Ascending aorta (tissue), 2 donors: ENCODE measurements at places on chromosomes 2 and 18. TPM values are rescaled to one million over a fixed set of nuclear protein-coding genes. Genes with fewer than 3 reads are reported as not detected.

The SERPINB10 gene
- not detected for total RNA-seq

DNA sequence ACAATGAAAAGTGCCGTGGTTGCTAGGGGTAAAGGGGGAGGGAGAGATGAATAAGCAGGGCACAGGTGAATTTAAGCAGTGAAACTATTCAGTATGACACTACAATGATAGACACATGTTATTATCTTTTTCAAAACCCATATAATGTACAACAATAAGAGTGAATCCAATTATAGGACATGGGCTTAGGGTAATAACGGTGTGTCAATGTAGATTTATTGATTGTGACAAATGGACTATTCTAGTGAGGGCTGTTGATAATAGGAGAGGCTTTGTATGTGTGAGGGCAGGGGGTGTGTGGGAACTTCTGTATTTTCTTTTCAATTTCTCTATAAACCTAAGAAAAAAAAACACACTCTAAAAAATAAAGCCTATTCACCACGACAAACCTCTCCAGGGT, 223.8 kb downstream of the RIT2 start:
- no peak for DNase-seq

The PCARE gene
- not detected for total RNA-seq

- DNase-seq, result no peak
Observed at GRCh38 chr2:36178384-36178783, 177.2 kb upstream of the CRIM1 start.

- DNase-seq, result no peak
Observed at GRCh38 chr18:7617738-7618422, 50.8 kb downstream of the PTPRM start.

The ASB18 gene
- not detected for total RNA-seq

The GRP gene
- not detected for total RNA-seq

The NR4A2 gene
- 8.7 TPM for total RNA-seq

GRCh38 chr18:23828426-23828825, 139.2 kb downstream of the LAMA3 start:
- no peak for DNase-seq

The SRSF7 gene
- 54.1 TPM for total RNA-seq

The MC2R gene
- not detected for total RNA-seq

DNA sequence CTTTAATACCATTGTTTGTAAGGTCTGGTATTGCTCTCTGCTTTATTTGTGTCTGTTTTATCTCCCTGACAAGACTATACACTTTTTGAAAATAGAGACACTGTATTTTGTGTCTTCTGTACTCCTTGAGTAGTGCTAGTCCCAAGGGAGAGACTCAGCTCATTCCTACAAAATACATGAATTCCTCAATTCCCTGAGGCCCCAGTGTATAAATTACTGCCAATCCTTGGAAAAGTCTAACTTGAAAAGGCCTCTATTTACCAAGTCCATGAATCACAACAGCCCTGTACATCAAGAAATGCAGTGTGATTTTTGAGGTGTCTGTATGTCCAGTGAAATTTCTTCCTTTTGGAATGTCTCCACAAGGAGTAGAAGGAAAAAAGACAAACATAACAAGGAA, 34.9 kb upstream of the NEDD4L start:
- DNase-seq, result no peak

The EVX2 gene
- not detected for total RNA-seq

- DNase-seq, result no peak
Observed at GRCh38 chr2:1627628-1628381, 116.5 kb downstream of the PXDN start.

The BBS5 gene
- 1.5 TPM for total RNA-seq

The DNAJC5G gene
- not detected for total RNA-seq

The CFAP210 gene
- not detected for total RNA-seq

The PDE6D gene
- 34.1 TPM for total RNA-seq

DNA sequence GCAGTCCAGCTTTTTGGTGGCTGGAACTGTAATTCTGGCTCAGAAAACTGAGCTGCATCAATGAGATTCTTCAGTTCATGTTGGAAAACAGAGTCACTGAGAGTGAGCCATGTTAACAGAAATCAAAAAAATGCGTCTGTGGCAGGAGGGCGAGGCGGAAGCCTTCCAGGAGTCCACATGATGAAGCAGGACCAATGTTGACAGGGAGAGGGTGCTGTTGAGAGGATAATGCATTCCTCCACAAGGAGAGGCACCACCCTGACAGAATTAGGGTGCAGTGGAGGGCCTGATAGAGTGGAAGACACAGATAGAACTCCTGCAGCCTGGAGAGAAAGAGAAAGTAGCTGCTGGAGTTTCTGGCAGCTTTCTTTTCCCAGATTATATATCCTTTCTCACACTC, 111.5 kb downstream of the MGAT5 start:
- DNase-seq, result no peak

GRCh38 chr2:63849381-63850203, 7.9 kb downstream of the UGP2 start:
- no peak for DNase-seq

DNA sequence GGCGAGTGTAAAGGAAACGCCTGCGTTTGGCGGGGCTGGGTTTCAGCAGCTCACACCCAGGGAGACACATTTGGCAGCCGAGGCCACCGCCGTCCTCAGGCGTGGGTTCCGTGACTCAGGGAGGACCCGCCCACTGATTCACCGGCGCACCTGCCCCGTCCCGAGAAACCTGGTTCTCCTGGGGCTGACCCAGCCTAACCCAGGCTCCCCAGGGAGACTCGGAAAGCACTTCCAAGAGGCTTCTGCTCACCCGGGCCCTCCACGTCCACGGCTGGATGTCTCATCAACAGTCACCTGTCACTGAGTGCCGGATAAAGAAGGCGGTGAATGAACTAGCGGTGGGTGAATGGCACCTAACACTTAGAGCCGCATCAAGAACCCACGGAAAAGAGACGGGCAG, 126.4 kb upstream of the CTDP1 start:
- DNase-seq, result no peak

GRCh38 chr18:11339188-11339775, 189.9 kb upstream of the PIEZO2 start:
- DNase-seq, result no peak

DNA sequence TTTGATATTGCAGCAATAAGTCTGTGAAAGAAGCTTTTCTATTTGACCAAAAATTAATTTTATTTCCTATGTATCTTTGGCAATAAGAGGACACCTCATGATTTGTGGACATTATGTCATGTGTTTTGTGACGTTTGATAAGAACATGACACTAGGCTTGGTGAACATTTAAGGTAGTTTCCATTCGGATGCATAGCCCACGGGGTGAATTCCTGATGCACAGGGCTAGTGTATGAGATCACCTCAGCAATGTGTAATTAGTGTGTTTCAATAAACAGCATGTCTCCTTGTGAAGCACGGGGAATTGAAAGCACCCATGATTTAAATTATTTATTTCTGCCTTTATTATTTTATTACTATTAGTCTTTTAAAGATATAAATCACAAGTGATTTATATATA, 146.1 kb upstream of the LINC00305 start:
- no peak for DNase-seq

GRCh38 chr2:188734691-188735090, 239.5 kb upstream of the COL3A1 start:
- no peak for DNase-seq

The PARD6G gene
- 7.9 TPM for total RNA-seq

DNA sequence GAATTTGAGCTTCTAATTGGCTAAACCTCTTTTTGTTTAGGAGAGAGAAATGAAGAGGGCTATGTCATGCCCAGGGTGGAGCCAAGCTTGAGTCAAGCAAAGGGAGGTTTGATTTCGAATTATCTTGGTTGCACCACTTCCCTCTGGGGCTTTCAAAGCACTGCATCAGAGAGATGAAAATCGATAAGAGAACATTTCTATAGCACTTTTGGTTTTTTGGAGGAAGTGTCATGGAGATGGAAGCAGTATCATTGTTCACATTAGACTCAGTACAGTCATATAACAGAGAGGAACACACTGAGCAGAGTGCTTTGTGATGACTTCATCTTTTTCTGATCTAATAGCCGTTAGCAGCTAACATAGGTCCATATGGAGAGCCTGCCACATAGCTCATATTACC, 120.3 kb upstream of the UXS1 start:
- no peak for DNase-seq

- DNase-seq, result no peak
Observed at GRCh38 chr2:69114534-69114933, 101.6 kb downstream of the ANTXR1 start.

DNA sequence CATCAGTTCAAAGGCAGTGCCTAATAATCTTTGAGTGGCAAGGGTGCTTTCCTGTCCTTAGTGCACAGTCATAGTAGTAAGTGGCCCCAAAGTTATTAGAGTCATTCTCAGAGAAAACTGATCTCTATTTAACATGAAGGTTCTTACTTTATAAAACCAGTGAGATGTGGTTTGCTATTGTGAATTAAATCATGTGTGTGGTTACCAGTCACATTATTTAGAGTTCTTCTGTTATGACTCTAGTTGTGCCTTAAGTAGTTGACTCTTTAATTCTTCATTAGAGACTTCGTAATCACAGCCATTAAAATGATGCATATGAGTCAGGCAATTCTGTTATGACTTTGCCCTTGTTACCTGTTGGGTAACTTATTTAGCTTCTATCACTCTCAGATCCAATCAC, 1392.9 kb upstream of the ACVR2A start:
- no peak for DNase-seq

GRCh38 chr2:19246496-19246895, 111.9 kb downstream of the OSR1 start:
- DNase-seq, result no peak

The CABLES1 gene
- total RNA-seq, result 5.4 TPM

The SPP2 gene
- not detected for total RNA-seq

DNA sequence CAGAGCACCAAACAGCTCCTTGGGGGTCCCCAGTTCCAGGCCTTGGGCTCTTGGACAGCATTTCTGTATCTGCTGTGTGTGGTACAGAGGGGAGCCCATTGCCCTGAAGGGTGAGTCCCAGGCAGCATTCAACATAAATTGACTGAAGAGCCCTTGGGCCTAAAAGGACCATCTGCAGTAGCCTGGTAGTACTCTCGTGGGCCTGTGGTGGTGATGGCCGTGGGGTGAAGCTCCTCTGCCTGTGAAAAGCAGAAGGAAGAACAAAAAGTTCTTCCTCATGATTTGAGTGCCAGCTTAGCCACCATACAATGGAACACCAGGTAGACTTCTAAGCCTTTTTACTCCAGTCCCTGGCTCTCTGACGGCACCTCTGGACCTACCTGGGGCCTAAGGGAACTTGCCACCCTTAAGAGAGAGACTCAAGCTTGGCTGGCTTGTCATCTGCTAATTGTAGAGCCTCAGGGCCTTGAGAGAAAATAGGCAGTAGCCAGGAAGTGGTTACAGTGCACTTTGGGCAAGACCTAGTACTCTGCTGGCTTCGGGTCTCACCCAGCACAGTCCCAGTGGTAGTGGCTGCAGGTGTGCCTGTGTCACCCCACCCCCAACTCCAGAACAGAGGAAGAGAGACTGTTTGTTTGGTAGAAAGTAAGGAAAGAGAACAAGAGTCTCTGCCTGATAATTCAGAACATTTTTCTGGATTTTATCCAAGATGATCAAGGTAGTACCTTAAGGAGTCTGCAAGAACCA, 84.6 kb upstream of the CERS6 start:
- DNase-seq, result no peak

The MREG gene
- not detected for total RNA-seq

The TEX44 gene
- total RNA-seq, result not detected

GRCh38 chr2:132255714-132256113, 94.0 kb upstream of the ANKRD30BL start:
- DNase-seq, result no peak

The CCDC74B gene
- total RNA-seq, result 2.3 TPM

DNA sequence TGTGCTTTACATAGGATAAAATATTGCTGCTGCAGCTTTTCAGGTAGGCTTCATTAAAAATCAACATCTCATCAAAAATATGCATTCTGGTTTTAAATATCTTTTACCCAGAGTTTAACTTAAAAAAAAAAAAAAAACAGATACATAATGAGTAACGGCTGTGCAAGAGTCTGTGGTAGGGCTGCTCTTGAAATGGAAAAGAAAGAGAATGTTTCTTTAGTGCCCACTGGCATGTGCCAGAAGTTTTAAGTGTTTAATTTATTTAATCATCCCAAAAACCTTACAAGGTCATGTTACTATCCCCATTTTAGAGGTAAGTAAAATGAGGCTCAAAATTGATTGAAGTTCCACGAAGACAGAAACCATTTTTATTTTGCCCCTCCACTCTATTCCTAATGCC, 92.1 kb downstream of the SLC8A1 start:
- no peak for DNase-seq

The ACMSD gene
- total RNA-seq, result not detected

- DNase-seq, result no peak
Observed at GRCh38 chr2:218883491-218884490, 3.1 kb downstream of the WNT10A start.

DNA sequence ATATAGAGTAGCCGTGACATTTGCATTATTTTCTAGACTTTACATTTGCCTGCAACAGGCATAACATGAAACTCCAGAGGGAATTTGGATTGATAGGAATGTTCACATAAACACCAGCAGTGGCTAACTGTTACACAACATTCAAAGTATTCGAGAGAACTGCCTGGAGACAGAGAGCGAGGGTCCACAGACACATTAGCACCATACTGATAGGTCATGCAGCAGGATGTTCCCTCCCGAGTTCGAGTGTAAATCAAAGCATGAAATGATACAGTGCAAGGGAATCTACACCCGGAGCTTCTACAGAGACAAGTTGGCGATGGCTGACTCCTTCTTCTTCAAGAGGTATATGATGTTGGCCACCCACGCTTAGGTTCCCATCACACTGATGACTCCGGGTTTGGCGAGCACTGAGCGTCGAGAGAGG, 89.5 kb downstream of the COL6A3 start:
- DNase-seq, result no peak

DNA sequence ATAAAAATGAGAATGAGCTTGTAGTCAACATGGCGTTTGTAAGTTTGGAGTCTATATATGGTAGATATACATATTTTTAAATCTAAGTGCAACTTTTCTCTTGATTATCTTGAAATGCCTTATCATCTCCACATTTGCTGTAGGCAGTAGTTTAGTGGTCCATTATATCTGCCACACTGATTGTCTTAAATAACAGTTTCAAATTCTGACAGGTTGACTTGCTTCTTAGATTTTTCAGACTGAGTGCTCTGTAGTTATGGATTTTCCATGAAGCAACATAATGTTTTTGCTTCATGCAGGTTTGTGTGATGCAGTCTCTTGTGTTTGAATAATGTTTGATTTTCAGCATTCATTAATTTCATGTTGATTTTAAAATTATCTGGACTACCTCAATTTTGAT, 12.3 kb downstream of the PARD3B start:
- DNase-seq, result no peak

DNA sequence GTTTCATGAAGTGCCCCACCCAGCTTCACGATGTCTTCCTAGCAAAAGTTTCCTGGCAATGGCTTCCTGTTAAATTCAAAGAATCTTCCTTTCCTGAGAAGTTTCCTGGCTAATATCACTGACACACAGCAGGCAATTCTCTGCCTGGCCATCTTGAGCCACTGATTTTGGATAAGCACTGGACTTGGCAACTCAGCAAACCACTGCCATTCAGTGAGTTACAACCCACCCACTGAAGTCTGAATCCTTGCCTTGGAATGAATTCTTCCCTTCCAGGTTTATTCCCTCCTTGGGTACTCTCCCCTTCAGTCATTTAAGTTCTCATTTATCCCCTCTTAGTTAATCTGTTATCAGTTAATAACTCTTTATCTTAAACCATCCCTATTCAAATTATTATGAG, 426.0 kb downstream of the MBD2 start:
- no peak for DNase-seq

- DNase-seq, result no peak
Observed at GRCh38 chr18:13614641-13615288, 111.6 kb downstream of the FAM210A start.
